ENCODE measurements at places on chromosomes 11 and 22. TPM values are rescaled to one million over a fixed set of nuclear protein-coding genes. Genes with fewer than 3 reads are reported as not detected.
A peak's percentile ranks its signal among the peaks of the same experiment; 100 is the strongest.

Gene MMP27
- not detected for total RNA-seq

DNA sequence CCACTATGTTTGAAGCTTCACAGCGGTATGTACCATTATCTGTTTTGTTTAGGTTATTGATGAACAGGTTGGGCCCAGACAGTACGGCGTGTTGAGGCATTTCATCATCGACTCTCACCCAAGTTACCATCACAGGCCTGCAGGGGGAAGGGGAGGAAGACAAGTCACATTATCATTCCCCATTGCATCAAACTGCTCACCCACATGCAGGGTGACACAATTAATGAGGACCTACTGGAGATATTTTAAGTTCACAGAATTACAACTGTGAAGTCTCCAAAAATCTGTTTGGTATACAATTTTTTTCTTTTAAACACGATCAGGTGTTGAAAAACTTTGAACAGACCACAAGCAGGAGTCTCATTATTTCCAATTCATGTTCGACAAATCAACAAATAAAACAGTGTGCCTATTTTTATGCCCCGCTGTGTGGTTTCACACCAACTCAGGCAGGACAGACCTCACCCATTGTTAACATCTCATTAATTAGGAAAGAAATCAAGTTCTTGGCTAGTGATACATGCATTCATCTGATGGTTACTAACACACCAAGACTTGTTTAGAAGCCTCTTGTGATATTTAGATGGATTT lies 289.5 kb downstream of the CADM1 start:
- DNase-seq, result no peak

DNA sequence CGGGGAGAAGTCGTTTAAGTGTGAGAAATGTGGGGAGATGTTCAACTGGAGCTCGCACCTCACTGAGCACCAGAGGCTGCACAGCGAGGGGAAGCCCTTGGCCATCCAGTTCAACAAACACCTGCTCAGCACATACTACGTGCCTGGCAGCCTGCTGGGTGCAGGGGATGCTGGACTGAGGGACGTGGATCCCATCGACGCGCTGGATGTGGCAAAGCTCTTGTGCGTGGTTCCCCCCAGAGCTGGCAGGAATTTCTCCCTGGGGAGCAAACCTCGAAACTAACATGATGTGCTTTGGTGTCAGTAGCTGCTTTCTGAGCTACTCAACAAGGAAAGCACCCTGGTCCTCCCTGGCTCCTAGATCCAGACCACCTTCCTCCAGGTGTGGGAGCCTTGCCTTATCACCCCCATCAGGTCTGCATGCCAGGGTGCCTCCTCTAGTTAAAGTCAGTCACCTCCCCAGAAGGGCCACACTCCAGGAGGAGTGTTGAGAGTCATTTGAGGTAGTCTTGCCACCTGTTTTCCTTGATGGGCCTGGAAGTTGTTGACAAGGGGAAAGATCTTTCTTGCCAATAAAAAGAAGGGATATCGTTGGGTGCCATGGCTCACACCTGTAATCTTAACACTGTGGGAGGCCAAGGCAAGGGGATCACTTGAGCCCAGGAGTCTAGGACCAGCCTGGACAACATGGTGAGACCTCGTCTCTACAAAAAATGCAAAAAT lies 12.9 kb downstream of the ZNF74 start:
- no peak for DNase-seq

- DNase-seq, result peak; percentile 84
Observed at GRCh38 chr11:74004759-74005615, 3.9 kb downstream of the UCP3 start.

DNA sequence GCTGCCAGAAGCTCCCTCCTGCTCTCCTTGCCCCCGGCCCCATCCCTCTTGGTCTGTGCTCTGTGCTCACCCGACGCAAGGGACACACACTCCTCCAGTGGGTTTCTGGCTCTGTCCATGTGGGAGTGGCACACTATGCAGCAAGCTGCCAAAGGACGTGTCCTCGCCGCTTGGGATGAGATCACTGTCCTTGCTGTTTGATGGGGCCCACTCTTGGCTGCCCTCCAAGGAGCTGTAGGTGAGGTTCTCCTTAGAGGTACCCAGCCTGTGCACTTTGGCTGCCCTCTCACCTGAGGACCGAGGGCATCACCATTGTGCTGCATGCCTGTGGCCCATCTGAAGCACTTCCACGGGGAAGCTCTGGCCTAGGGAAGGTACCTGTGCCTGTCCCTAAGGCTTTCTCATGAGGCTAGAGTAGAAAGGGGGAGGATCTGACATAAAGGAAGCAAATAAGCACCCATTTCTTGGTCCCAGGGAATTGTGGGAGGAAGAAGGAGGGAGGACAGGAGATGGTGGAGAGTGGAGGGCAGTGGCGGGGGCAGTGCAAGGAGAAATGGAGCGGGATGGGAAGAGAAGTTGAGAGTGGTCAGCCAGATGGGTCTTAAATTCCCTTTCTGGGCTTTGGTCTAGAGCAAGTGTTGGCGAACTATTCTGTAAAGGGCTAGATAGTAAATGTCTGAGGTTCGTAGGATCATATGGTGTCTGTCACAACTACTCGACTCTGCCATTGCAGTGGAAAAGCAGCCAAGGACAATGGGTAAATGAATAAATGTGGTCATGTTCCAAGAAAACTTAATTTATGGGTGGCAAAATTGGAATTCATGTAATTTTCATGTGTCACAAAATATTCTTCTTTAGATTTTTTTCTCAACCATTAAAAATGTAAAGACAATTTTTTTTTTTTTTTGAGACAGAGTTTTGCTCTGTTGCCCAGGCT lies 47.0 kb upstream of the AMPD3 start:
- no peak for DNase-seq

GRCh38 chr11:92707173-92707619 lies 262.3 kb upstream of the MTNR1B start:
- no peak for DNase-seq
